Putamen (tissue), 1 donor: ENCODE measurements at places on chromosomes 7 and 10.
A peak's percentile ranks its signal among the peaks of the same experiment; 100 is the strongest.

GRCh38 chr7:41367967-41368882 lies 334.7 kb downstream of the INHBA start:
- no peak for DNase-seq

GRCh38 chr10:13110908-13111307 lies 10.9 kb downstream of the OPTN start:
- no peak for DNase-seq

GRCh38 chr7:106992511-106992910 lies 52.0 kb upstream of the PRKAR2B start:
- no peak for DNase-seq

DNA sequence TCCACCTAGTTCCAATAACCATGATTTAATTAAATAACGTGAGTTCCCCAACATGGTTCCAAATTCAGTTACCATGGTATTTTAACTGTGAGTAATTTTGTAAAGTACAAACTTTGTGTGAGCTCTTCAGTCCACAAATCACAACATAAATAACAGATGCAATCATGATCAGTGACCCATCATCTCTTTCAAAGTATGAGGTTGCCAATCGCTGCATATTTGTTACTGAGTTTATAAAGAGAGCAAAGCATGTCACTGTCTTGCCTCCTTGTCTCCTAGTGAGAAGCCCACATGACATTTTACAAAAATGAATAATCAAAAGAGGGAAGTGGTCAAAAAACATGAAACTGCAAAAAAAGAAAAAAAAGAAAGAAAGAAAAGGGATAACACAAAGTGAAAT lies 69.1 kb upstream of the PDSS1 start:
- DNase-seq = no peak

- DNase-seq = peak; percentile 75
Observed at GRCh38 chr10:62038609-62039190, 137.2 kb downstream of the ARID5B start.

DNA sequence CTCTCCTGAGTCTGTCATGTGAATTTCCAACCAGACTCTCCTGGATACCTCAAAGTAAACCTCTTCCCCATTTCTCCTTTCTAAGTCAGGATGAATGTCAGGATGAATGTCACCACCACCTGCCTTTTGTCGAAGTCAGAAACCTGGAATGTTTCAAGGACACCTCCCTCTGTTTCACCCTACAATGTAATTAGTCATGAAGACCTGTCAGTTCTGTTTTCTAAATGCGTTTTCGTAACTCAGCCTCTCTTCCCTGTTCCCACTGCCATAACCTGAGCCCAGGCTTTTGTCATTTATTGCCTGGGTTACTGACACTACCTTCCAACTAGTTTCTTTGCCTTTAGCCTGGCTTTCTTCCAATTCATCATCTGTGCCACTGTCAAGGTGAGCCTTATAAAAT lies 5.5 kb upstream of the STN1 start:
- DNase-seq = no peak

- DNase-seq = peak; percentile 37
Observed at GRCh38 chr10:67664942-67665341, 31.1 kb downstream of the CTNNA3 start.

DNA sequence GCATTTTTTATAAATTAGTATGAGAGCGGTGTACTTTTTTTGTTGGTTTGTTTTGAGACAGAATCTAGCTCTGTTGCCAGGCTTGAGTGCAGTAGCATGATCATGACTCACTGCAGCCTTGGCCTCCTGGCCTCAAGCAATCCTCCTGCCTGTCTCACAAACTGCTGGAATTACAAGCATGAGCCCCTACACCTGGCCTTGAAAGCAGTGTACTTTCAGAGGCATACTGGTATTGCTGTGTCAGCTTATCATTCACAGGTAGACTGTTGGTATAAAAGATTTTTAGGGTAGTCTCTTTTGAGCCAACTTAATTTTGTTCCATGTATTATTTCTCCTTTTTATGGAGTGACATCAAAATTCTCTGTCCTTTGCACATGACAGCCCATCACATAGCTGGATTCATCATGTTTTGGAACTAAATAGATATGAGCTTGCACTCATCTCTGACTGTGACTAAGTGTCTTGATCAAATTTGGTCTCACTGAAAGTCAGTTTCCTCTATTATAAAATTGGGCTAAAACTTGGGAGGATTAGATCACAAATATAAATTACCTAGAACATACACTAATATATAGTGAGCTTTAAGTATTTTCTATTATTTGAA lies 12.4 kb downstream of the GNAT3 start:
- DNase-seq = no peak

- DNase-seq = no peak
Observed at GRCh38 chr10:9291081-9291480, 1236.6 kb downstream of the GATA3 start.

GRCh38 chr10:118584181-118584954 lies 11.1 kb downstream of the PRLHR start:
- no peak for DNase-seq

DNA sequence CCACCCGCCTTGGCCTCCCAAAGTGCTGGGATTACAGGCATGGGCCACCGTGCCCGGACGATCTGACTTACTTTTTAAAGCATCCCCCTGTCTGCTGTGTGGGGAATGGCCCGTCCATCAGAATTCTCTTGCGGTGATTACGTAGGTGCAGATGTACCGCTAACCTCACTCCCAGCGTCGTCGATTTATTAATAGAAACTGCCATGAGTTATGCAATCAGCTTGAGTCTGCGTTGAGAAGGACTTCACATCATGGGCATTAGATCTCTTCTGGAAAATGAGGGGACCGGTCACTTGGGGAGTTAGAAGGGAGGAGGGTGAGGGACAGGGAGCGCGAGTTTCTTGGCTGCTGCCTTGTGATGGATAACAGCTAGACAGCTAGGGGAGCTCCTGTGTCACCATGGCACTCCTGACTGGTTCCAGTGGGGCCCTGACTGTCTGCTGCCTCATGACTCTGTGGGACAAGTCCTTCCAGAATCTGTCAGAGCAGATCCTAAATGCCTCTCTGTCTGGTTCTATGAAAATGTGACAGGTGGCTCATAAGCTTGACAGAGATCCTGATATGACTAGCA lies 35.2 kb downstream of the POR start:
- no peak for DNase-seq

GRCh38 chr10:67036808-67037207 lies 111.0 kb downstream of the LRRTM3 start:
- DNase-seq = no peak

- no peak for DNase-seq
Observed at GRCh38 chr10:112750427-112751167, 199.4 kb upstream of the TCF7L2 start.

DNA sequence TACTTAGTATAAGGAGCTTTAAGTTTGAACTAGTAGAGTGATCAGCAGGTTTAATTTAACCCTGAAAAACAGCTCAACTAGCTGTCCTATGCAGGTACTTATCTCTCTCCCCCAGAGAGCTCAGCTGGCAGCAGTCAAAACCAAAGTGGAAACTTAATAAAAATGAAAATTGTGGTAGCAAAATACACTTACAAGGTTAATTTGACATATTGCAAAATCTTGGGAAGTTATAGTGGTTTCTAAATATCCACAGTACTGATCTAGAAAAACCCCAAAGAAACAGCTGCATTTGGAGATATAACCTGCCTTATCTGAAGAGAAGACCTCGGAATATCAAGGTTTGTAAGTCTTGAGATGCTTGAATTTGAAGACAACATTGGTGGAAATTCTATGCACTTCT lies 269.2 kb downstream of the RNLS start:
- no peak for DNase-seq

- peak; percentile 12 for DNase-seq
Observed at GRCh38 chr10:63027531-63027930, 105.6 kb upstream of the NRBF2 start.

- no peak for DNase-seq
Observed at GRCh38 chr10:132061030-132061429, 4.7 kb upstream of the JAKMIP3 start.

- no peak for DNase-seq
Observed at GRCh38 chr10:31129880-31130405, 98.3 kb upstream of the ZNF438 start.

GRCh38 chr10:124738441-124738840 lies 5.7 kb downstream of the FAM53B start:
- no peak for DNase-seq

DNA sequence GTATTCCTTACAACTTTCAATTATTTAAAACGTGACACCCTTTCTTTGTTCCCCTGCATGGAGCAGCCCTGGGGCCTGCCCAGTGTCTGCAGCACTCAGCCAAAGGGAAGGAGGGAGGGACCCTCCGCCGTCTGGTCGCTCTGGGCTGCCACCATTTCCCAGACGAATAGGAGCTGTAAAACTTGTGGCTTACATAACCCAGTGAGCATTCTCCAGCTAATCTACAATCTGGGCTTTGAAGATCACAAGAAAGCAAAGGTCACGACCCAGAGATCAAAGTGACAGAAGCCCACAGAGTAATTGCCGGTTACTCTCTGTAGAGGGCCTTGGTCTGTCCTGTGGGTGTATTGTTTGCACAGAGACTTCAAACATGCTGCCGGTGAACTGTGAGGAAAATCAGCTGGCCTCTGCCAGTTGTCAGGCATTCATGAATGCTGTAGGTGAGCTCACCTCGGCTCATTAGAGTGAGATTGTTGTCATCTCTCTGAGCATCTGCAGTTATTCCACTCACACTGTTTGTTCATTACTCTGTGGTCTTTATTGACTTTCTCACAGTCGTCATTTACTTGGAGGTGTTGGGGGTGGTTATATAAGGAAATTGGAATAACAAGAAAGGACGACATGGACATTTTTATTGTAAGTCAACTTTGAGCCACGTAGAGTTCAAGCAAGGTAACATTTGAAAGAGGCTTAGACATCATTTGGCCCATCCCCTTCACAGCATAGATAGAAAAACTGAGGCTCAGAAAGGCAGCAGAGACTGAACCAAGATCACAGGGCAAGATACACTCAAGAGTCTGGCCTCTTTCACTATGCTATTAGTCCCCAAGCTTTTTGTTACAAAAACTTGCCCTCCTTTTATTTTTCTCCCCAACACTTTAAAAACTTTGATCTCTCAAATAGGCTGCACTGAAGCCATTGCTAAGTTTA lies 619.8 kb downstream of the LRMDA start:
- DNase-seq = no peak

DNA sequence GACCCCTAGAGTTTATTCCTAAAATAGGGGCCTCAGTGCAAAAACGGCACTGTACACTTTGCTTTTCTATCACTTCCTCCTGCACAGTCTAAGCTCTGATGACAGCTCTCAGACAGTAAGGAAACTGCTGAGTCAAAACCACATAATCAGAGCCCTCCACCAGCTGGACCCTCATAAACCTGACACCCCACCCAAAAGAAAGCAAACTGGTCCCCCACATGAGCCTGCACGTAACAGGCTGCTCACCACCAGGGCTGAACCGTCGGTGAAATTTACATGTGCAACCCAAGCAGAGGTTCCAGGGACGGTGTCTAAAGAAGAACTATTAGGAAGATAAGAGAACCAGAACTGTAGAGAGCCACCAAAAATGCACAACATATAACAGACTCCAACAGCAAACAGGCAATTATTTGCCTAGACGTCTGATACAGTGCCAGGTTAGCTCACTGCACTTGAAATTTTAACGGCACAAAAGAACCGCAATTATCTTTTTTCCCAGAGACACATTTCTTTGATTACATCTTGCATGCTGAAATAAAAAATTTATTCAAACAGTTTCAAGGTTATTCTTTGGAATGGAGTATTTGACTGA lies 19.6 kb downstream of the SGMS1 start:
- DNase-seq = no peak

GRCh38 chr7:50246551-50246950 lies 58.0 kb upstream of the IKZF1 start:
- no peak for DNase-seq

- DNase-seq = no peak
Observed at GRCh38 chr10:15824498-15824897, 35.8 kb downstream of the MINDY3 start.

GRCh38 chr10:84214612-84215235 lies 10.6 kb downstream of the LRIT2 start:
- DNase-seq = no peak

DNA sequence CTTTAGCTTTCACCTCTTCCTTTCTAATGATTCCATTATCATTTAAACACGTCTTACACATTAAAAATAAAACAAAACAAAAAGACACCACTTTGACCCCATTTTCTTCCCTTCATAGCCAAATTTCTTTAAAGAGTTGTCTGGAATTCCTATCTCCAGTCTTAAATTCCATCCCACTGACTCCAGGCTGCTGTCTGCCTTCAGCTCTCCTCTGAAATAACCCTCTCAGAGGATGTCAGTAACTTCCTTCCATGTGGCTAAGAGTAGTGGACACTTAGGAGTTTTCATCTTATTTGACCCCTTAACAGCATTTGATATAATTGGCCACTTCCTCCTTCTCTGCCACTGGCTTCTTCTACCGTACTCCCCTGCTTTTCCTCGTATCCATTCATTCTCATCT lies 69.6 kb upstream of the MKX start:
- DNase-seq = no peak

DNA sequence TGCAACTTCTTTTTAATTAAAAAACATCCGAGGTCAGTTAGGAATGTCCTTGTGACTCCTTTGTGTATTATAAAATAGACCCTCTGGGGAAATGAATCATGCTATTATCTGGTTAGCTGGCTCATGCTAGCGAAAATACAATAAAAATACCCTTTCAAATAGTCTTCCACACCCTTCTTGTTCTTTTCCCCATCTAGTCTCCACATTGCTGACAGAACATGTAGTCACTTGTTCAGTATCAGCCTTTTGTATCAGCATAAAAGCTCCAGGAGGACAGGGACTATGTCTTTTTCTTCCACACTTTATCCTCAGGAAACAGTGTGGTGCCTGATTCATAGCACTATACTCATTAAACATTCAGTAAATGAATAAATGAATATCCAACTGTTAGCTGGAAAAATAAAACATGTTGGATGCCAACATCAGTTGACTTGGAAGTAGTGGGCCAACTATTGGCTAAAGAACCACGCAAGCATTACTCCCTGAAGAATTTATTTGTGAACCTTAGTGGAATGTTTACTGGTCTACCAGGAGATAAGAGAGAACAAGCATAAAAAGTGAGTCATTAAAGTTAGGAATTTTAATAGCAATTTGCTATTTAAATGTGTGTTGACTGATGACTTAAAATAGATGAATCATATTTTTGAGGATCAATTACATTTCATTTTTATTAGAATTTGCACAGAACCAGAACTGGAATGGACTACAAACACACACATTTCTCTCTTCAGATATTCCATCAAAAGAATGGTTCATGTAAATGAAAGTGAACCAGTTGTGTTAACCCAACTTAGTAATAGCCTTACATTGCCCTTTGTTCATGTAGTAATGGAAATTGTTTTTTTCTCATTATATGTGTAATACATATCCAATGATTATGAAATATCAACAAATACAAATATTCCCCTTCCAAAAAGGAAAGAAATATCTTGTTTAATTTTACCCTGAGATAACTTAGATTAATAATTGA lies 129.6 kb downstream of the DKK1 start:
- DNase-seq = no peak

DNA sequence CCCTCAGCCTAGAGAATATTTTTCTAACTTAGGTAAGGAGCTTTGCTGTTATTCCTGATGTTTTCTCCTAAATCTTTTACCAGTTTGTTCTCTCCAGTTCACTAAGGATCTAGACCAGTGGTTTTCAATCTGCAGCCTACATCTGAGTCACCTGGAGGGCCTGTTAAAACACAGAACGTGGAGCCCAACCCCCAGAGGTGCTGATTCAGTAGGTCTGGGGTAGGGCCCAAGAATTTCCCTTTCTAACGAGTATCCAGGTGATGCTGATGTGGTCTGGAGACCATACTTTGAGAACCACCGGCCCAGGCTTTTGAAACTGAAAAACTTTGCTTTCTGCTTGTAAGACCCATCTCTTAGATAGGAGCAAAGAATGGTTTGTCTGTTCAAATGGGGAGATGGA lies 51.2 kb upstream of the KMT2E start:
- DNase-seq = no peak

GRCh38 chr7:98232263-98232585 lies 19.8 kb downstream of the TECPR1 start:
- no peak for DNase-seq
